Fibroblast of the conjunctiva (primary cell): ENCODE measurements at places on chromosomes 2 and 18.

- no peak for DNase-seq
Observed at GRCh38 chr2:30245364-30245763, 14.0 kb downstream of the LBH start.

DNA sequence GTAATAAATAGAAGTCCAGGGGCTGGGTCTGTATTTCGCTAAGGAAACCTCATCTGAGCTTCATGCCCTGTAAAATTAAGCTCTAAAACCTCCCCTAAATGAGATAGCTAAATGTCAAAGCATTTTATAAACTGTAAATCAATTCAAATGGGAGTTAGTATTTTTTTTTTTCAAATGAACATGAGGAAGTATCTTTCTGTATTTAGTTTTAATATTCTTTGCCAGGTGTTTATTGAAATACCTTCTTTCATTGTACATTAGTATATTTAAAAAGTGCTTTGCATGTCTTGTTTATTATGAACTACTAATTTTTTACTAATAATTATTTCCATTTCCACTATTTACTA is 47.7 kb downstream of the ATIC start:
- no peak for DNase-seq

DNA sequence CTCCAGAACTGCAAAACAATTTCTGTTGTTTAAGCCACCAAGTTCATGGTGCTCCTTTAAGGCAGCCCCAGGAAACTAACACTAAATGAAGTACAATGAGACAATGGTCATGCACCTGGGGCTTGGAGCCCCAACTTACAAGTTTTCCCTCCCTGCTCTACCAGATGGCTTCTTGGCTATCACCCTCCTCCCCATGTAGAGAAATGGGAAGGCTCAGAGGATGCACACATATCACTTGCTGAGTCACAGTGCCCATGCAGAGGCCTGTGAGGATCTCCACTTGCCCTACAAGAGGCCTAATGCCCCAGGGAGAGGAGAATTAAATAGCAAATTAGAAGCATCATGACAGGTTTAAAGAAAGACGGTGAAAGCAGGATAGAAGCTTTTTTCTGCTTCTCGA is 270.9 kb downstream of the TTC32 start:
- DNase-seq = no peak

DNA sequence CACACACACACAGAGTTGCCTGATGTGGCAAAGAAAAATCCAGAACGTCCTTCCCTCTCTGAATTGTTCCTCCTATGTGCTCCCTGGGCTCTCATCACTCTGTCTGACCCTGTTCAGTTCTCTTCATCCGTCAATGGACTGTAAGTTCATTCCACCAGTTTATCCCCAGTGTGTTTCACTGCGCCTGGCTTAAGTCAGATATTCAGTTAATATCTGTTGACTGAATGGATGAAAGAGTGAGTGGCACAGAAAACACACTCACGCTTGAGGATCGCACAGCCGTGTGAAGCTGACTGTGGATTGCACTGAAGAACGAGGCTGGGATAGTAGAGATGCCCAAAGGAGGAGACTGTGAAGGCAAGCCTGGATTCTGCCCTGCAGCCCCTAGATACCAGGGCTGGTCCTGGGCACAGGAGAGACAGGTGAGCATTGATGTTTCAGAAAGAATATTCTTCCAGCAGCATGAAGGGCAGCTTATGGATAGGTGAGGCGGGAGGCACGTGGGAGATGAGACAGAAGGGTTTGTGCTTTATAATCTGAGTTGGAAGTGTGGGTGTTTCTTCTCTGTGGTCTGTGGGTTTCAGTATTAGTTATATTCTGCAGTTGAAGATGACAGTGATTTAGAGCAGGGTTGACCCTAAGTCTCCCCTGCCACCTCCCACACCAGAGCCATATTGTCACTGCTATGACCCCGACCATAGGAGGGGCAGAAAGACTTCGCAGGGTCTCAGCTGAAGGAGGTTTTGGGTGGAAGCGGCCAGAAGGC is 129.9 kb downstream of the SOCS6 start:
- no peak for DNase-seq

GRCh38 chr2:237575869-237576862 is 9.8 kb downstream of the PRLH start:
- no peak for DNase-seq
